ENCODE measurements at places on chromosomes 6 and 20.

GRCh38 chr20:61370841-61371303, 118.8 kb downstream of the CDH4 start:
- DNase-seq = no peak

GRCh38 chr6:162369091-162369490, 358.5 kb downstream of the PRKN start:
- DNase-seq = no peak

GRCh38 chr6:21928827-21929226, 335.3 kb downstream of the SOX4 start:
- no peak for DNase-seq

DNA sequence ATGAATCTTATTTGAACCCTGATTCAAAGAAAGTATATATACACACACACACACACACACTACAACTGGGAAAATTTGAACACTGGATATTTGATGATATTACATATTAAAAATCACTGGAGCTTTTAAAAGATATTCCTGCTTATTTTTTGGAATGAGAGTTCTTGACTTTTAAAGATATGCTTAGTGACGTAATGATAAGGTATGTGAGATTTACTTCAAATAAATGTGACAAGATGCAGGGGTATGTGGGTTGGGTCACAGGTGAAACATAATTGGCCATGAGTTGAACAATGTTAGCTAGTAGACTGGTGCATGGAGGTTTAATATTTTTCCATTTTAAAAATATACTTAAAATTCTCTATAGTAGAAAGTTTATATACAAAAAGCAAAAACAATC, 258.6 kb downstream of the CBLN4 start:
- no peak for DNase-seq

GRCh38 chr6:11133281-11133680, 21.8 kb upstream of the ERVFRD-1 start:
- DNase-seq = no peak

DNA sequence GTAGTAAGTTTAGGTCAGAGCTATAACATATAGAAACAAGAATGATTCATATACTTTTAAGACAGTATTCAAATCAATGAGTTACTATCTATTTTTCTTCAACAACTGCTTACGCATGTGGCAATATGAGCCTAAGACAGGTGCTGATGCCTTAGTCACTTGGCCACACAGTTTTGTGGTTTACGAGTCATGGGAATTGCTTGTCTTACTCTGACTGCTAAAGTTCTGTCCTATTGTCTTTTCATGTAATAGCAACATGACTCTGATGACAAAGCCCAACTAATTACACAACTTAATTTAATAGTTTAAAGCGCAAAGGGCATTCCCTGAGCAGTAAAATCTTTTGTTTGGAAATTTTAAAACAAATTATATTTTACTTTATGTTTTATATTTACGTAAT, 159.3 kb upstream of the CENPW start:
- no peak for DNase-seq

DNA sequence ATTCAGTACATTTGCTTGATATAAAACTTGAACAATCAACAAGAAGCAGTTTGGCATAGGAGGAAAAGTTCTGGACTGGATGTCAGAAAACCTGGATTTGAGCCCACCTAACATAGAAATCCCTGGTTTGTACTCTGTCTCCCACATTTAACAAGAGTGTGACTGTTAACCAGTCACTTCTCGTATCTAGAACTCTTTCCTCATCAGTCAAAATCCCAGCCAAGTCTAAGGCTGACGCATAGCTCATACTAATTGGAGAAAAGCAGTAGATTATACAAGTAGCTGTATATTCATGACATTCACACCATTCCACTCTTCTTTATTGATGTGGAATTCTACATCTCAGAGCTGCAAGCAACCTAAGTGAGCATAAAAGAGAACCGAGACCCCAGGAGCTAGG, 222.7 kb downstream of the PHACTR1 start:
- DNase-seq = no peak

GRCh38 chr20:32982617-32983458, 21.4 kb downstream of the SUN5 start:
- DNase-seq = no peak

GRCh38 chr20:2760297-2760951, 40.0 kb downstream of the CPXM1 start:
- no peak for DNase-seq

All from CD4-positive, alpha-beta T cell treated with Interferon alpha-2 for 1 hour (primary cell).